ENCODE measurements at places on chromosomes 16 and 17. TPM values are rescaled to one million over a fixed set of nuclear protein-coding genes. Genes with fewer than 3 reads are reported as not detected.

KIF19 gene
- total RNA-seq = 0.42 TPM

VAC14 gene
- 36.2 TPM for total RNA-seq

TMC6 gene
- total RNA-seq = 347 TPM

CDRT15 gene
- not detected for total RNA-seq

ACAP1 gene
- 712 TPM for total RNA-seq

CCL16 gene
- not detected for total RNA-seq

C17orf113 gene
- 0.23 TPM for total RNA-seq

MARF1 gene
- total RNA-seq = 75.3 TPM

NTN1 gene
- not detected for total RNA-seq

ETV4 gene
- 1.9 TPM for total RNA-seq

ASB16 gene
- not detected for total RNA-seq

HEXD gene
- 50.5 TPM for total RNA-seq

CPNE2 gene
- 9.6 TPM for total RNA-seq

KCNH4 gene
- 0.56 TPM for total RNA-seq

MPP2 gene
- total RNA-seq = 0.61 TPM

HBZ gene
- total RNA-seq = not detected

TRAPPC1 gene
- 245 TPM for total RNA-seq

UBN1 gene
- total RNA-seq = 46.3 TPM

QPRT gene
- total RNA-seq = 13.3 TPM
